ENCODE measurements at places on chromosomes 7 and 10.

- H3K27me3 ChIP-seq, result no peaks in the 10 kb centered on the region
- no peak overlapping the region for H3K27ac ChIP-seq
- H3K4me3 ChIP-seq, result no peak overlapping the region
- H3K4me1 ChIP-seq, result peaks cover 17% of the 10 kb centered on the region
These were observed 190.6 kb upstream of the AKR1E2 start for GRCh38 chr10:4635388-4635787.

GRCh38 chr10:123792248-123792978, 99.2 kb downstream of the CPXM2 start:
- no peak overlapping the region for H3K4me3 ChIP-seq
- H3K4me1 ChIP-seq, result no peaks in the 10 kb centered on the region

DNA sequence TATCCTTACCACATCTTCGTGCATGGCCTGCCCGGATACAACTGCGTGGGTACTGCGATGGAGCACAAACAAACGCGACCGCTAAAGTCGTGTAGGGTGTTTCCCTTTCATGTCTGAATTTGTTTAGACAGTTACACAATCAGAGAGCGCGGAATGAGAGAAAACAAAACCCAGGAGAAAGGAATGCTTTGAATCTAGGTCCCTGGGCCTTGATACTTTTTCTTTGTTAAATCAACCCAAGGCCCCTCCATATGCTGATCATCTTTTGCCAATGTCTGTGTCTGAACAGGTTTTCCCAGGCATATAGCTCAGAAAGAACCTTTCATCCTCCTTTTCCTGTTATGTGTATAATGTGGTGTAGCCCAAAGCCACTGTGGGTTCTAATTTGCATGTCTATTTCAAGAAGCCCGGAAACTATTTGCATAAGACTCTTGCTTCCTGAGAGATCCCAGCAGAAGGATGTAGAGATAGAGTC, 145.8 kb downstream of the FRMD4A start:
- H3K27ac ChIP-seq, result peak overlapping the region; percentile 36
- H3K4me3 ChIP-seq, result no peak overlapping the region
- no peaks in the 10 kb centered on the region for H3K36me3 ChIP-seq
- peaks cover 6% of the 10 kb centered on the region for H3K4me1 ChIP-seq
- peaks cover 18% of the 10 kb centered on the region for H3K27me3 ChIP-seq
- DNase-seq, result no peak

GRCh38 chr7:73746378-73746777, 7.8 kb upstream of the ABHD11 start:
- H3K27me3 ChIP-seq, result peaks cover 23% of the 10 kb centered on the region
- DNase-seq, result no peak
- peak overlapping the region; percentile 87 for H3K27ac ChIP-seq
- no peaks in the 10 kb centered on the region for H3K36me3 ChIP-seq

GRCh38 chr10:96511044-96511945, 2.4 kb downstream of the TLL2 start:
- no peak overlapping the region for H3K27ac ChIP-seq
- no peaks in the 10 kb centered on the region for H3K36me3 ChIP-seq
- no peak for DNase-seq
- H3K4me1 ChIP-seq, result peaks cover 18% of the 10 kb centered on the region

Data from mesothelial cell of epicardium (in vitro differentiated cells).